ENCODE measurements at places on chromosomes 2 and 18.

GRCh38 chr2:112762276-112762675, 2.1 kb downstream of the CKAP2L start:
- DNase-seq = no peak

GRCh38 chr2:19775838-19776237, 125.9 kb downstream of the TTC32 start:
- DNase-seq = no peak

GRCh38 chr2:42010743-42011298, 37.0 kb upstream of the PKDCC start:
- no peak for DNase-seq

- no peak for DNase-seq
These were observed 73.5 kb downstream of the METTL4 start for GRCh38 chr18:2497797-2498196.

- no peak for DNase-seq
These were observed 17.8 kb downstream of the GMCL1 start for GRCh38 chr2:69847068-69847828.

GRCh38 chr2:232979871-232980461, 33.1 kb downstream of the NGEF start:
- no peak for DNase-seq

GRCh38 chr18:8947566-8947965, 154.9 kb upstream of the NDUFV2 start:
- no peak for DNase-seq

GRCh38 chr2:107932979-107933378, 53.3 kb upstream of the SLC5A7 start:
- no peak for DNase-seq

DNA sequence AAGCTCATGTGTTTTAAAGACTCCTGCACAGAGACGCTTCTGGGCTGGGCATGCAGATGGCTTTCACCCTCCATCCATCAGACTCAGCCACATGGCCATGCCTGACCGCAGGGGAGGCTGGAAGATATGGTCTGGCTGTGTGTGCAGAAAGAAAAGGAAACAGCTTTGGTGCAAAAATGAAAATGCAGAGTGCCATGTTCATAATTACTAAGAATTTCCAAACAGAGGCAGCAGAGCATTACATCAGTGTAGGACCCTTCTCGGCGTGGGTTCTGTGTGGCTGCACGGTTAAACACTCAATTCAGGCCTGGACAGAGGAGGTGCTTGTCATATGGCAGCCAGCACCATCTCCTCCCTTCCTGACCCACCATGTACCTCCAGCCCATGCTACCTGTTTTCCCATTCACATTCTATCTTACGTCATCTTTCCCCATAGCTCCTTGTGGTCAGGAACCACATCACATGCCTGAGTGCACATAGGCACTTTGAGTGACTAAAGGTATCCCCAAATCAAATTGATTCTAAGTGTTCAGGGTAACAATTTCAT, 200.3 kb upstream of the ID2 start:
- no peak for DNase-seq

DNA sequence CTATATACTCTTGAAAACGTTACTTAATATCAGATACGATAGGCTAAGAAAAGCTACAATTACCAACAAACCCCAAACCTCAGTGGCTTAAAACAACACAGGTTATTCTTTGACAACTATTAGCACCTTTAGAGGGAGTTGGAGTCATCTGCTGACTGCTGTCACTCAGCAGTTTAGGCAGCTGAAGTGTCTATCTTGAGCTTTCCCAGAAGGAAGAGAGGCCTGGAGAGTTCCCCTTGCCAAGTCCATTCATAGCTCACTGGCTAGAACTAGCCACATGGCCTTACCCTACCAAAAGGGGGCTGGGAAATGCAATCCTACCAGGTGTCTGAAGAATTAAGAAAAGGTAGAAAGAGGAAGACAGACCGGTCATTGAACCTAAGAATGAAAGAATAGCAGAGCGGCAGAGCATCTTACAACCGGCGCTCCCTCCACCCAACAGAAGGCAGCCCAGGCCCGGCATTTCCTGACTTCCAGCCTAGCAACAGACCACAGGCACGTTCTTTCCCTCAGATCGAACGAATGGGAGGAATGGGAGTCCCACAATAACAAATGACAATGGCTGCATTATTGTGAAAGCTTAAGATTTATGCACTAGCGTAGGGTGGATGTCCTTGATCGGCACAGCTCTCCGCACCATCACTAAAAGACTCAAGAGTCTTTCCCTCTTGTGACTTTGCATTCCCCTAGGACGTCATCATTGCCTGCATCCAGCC, 211.2 kb upstream of the CTAGE1 start:
- no peak for DNase-seq

GRCh38 chr2:30109856-30110255, 37.0 kb upstream of the YPEL5 start:
- DNase-seq = no peak

- DNase-seq = no peak
These were observed 68.9 kb upstream of the BOD1L2 start for GRCh38 chr18:57077786-57078552.

DNA sequence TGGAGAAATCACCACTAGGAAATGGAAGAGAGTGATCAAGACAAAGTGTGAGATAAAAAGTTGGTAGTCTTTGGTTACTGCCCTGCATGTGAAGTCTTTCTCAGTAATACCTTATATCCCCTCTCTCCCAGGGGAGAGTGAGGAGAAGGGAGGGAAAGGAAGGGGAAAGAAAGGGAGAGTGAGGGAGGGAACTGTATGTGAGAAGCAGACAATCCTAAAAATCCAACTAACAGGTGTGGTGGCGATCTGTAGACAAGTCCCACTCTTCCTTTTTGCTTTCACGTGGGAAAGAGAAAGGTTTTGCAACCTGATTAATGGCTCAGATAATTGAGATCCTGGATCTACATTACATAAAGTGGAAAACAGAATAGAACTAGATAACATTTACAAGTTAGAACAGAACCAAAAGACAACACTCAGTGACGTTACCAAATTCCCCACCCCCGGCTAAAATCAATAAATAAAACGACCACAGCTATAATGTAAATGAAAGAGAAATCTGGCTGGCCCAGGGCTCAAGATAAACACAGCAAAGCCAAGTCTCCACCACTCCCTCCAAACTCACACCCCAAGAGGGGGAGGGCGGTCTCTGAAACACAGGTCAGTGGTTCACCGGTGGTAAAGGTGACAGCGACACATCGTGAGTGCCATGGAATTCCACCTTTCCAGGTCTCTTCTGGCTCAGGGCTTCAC, 10.0 kb upstream of the APCDD1 start:
- no peak for DNase-seq

DNA sequence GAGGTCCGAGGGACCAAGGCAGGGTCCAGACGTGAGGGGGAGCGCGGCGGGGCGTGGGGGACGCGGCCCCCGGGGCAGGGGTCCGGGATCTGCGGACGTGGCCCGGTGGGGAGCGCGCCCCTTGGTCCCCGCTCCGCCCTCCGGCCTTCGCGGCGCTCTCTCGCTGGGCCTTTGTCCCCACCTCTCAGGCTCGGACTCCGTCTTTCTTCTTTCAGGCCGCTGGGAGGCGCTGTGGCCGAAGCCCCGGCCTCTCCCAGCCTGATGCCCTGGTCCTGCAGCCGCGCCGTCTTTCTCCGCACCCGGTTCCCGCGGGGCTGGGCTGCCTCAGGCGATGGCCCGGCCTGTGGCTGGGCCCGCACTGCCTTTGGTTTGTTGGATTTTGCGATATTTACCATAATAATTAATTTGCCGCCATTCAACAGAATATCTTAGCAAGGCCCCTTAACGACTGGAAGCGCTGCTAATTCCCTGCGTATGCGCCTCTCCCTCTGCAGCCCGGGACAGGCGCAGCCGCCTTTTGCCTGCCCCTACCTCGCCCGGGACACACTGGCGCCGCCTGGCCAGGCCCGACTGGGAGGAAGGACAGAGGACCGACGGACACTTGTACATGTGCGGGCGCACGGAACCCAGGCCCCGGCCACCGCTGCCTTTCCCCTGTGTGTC, 10.8 kb downstream of the SIX3 start:
- DNase-seq = no peak

DNA sequence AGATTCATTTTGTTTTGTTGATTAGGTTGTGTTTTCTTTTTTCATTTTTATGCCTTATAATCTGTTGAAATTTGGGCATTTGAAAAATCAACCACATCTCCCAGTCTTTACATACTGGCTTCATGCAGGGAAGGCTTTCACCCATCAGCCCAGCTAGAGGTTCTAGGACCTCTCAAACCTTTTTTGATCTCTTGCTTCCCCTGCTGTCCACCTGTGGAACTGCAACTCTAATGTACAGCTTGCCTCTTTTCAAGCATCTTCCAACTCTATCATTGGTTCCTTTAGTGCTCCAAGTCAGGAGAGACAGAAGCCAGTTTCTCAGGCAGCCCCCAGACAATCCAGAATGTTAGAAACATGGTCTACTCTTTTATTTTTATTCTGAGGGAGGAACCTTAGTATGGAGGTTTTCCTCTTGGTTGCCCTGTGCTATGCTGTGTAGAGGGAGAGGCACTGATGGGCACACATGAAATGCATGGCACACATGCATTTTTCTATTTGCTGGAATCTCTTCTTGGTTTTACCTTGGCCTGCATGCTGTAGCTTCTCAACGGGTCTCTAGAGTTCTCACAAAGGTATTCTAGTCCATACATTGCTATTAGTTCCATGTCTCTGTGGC, 107.2 kb upstream of the L3MBTL4 start:
- no peak for DNase-seq

DNA sequence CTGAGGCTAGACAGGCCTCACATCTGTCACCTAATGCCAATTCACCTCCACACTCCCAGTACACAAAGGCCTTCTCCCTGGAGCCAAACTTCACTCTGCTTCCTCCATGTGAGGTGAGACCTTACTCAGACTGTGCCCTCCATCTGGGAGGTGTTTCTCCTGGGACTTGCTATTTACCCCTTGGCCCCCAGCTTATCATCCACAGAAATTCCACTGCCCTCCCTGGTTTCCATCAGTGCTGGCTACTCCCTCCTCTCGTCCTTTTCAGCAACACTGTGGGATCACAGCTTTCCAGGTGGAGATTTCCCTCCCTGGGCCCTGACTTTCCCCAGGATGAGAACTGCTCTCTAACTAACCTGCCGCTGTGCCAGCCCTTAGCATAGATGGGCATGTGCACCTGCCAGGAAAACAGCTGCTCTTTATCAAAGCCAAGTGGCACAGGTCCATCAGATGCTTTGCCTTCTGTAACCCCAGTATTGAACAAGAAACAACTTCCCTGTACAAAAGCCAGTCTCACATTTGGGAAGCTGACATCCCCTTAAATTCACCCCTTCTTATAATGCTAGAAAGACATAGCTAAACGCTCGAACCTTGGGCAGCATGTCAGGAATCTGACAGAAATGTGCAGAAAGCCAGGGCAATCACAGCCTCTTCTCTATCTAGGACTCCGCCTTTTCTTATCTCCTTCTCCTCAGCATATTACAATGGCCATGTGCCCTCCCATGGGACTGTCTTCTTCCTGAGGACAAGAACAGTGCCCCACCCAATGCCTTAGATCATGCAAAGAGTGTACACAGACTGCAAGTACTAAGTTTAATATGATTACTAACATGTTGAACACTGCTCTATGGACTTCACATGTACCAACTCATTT, 535.5 kb upstream of the ID2 start:
- DNase-seq = no peak

DNA sequence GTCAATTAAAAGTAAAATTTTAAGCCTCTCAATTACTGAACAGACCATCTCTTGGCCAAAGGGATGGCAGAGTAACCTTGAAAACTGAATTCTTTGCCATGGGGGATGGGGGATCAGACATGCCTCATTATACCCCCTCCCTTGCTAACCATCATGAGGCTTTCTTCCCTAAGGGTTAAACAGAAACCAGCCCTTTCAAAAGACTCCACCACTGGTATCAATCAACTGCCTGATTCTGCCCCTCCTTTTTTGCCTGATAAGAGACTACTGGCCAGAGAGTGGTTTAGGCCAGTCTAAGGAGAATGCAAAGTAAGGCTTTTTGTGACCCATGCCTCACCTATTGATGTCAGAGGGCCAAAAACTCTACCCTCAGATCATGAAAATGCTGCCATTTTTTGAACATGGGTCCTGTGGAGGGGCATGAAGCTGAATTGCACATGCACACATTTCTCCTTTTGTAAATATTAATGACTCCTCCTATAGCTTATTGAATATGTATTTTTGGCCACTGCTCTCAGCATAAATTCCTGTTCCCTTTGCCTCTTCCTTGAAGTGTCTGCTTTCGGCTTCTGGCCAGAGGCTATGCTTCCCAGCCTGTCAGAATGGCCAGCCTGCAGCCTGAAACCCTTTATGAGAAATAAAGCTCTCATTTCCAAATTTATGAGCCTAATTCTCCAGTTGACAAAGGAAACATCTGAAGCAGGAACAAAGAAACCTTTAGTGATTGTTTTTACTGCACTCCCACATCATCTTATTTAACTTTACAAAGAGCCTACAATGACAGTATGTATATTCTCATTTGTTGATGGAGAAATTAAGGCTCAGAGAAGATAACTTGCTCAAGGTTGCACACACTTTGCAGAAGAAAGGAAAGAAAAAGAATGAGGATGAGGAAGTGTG, 270.7 kb upstream of the CELF4 start:
- DNase-seq = no peak

- DNase-seq = no peak
These were observed 24.4 kb downstream of the MBP start for GRCh38 chr18:77108001-77108692.

DNA sequence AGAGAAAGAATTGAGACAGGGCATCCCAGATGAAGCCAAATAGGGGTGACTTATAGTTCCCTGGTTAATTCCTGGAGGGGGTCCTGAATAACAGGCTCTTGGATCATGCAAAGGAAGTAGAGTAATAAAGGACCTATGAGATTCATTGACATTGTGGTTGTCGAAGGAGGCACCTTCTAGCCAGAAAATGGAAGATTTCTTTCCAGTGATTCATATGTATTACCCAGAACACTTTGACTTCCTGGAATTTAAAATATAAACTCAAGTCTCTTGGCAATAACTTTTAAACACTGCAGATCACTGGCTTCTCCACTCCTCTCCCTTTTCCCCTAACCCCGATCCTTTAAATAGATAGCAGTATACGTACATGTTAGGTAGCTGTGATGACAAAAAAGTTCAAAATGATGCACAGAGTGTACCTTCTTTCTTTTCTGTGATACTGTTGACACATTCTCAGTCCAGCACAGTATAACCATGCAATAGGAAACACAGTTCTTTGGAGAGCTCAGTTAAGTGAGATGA, 211.8 kb downstream of the LTBP1 start:
- no peak for DNase-seq

DNA sequence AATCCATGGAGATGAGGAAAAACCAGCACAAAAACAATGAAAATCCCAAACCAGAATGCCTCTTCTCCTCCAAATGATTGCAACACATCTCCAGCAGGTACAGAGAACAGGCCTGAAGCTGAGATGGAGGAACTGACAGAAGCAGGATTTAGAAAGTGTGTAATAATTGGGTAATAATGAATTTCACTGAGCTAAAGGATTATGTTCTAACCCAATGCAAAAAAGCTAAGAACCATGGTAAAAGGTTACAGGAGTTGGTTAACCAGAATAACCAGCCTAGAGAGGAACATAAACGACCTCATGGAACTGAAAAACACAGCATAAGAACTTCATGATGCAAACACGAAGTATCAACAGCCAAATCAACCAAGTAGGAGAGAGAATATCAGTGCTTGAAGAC, 13.7 kb upstream of the SERPINB11 start:
- no peak for DNase-seq

- DNase-seq = no peak
These were observed 17.0 kb upstream of the NCOA1 start for GRCh38 chr2:24474053-24474452.

Data from CD8-positive, alpha-beta memory T cell (primary cell).